Erythroblast (primary cell): ENCODE measurements at places on chromosomes 5 and 9.

DNA sequence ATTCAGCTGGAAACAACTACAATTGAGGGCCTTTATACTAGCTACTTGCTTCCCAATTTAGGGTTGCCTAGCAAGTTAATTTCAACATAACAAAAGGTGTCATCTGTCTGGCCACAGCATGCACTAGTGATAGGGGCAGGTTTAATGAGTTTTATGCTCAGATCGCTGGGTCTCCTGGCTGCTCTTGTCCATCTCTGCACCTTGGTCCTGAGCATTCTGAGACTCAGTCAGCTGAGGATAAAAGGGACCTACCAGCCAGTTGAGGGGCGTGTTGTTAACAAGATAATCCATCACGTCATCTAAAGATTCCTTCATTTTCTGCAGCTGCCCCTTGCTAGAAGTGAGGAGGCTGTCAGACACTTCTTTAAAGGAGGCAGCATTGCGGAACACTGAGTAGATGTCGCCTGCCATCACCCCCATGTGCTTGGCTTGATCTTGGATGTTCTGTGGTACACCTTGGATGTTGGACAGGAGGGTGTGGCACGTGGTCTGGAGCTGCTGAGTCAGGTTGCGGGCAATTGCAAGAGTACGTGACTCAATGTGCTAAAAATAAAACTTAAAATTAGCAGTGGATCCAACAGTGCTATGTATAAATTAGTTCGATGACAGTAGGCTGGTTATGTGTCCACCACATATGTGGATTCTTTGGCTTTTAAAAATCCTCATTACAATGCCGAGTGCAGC is 11.0 kb downstream of the PLIN2 start:
- DNase-seq, result peak; percentile 46

DNA sequence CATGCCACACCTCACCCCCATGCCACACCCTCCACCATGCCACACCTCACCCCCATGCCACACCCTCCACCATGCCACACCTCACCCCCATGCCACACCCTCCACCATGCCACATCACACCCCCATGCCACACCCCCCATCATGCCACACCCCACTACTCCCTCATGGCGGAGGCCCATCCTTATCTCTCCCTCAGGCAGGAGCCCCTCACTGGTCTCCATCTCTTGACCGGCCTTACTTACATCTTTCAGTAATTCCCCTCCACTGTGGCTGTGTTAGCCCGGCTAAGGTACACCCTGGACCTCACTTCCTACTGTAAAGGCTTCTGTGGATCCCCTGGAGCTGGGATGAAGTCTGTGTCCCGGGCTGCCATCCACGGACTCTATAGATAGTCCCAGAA is 102.0 kb downstream of the OLFM1 start:
- no peak for DNase-seq

DNA sequence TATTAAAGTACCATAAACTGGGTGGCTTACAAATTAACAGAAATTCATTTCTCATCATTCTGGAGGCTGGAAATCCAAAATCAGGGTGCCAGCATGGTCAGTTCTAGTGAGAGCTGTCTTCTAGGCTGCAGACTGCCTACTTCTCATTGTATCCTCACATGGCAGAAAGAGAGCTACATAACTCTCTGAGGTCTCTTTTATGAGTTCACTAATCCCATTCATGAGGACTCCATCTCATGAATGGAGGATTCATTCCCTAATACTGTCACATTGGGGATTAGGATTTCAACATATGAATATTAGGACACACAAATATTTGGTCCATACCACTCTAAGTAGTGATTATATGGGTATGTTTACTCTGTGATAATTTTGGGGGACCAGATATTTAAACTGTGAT is 84.0 kb downstream of the ERP44 start:
- no peak for DNase-seq

- DNase-seq, result no peak
Observed at GRCh38 chr9:90268613-90269012, 374.0 kb downstream of the DIRAS2 start.

- no peak for DNase-seq
Observed at GRCh38 chr9:92650839-92651621, 18.9 kb downstream of the IPPK start.

- DNase-seq, result peak; percentile 87
Observed at GRCh38 chr9:121992571-121993212, 100.4 kb downstream of the TTLL11 start.

GRCh38 chr5:38154615-38155204 is 103.6 kb upstream of the EGFLAM start:
- no peak for DNase-seq

DNA sequence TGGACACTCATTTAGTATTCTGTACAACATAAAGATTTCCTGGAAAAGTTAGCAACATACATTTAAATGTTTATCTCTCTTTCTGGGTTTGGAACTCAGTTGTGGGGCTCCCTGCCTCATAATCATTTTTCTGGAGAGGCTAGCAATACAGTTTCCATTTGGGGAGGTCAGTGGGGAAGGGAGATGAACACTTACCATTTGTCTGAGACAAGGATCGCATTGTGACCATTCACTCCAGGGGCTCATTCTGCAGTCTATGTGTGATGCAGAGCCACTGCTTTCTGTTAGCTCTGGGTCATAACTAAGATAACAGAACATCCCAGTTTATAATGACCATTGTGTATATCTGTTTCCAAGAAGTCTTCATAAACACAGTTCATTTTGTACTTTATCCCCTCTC is 22.4 kb downstream of the C9 start:
- DNase-seq, result no peak

DNA sequence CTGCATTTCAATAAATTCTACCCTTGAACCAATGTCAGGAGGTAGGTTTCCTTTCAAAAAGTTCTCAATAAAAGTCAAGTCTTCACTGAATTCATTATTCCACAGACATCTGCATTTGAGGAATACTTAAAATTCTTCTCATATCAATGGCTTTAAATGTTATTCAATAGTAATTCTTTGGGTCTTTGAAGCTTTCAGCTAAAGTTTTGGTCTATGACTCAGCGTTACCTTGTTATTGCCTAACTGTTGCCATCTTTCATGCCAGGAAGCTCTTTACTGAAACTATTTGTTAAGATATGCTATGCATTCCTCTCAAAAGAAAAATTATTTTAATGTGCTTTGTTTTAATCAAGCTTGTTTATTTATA is 170.5 kb downstream of the NNT start:
- DNase-seq, result peak; percentile 77

DNA sequence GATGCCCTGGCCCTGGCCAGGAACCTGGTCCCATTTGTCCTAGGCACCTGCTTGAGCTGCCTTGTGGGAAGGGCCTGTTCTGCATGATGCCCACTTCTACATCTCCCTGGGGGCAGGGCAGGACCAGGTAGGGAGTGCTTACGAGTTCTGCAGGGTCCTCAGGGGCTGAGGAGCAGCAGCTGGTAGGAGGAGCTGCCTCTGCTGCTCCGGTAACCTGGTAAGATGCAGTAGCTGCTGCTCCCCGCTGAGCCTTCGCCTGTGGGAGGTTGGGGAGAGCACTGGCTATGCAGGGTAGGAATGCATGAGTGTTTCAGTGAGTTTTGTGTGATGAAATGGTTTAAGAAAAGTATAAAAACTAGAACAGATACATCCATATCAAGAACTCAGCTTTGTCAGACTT is 13.6 kb downstream of the LRRC8A start:
- no peak for DNase-seq

- DNase-seq, result no peak
Observed at GRCh38 chr5:159038907-159039306, 60.8 kb downstream of the EBF1 start.

DNA sequence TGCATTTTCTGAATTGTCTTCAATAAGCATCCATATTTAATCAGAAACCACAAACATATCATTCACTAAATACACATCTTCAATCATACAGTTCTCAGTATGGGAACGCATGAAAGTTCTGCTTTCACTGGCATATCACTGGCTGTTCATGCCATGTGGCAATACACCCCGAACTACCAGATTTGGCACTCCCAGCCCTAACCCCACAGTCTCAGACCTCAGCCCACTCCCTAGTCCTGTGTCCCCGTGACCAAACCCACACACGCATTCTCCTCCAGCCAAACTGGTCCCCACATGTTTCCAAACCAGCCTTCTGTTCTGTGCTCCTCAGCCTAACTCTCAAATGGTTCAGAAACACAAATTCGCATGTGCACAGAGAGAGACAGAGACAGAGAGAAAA is 20.6 kb downstream of the KCNMB1 start:
- no peak for DNase-seq

GRCh38 chr9:13778631-13779030 is 499.1 kb upstream of the MPDZ start:
- no peak for DNase-seq

- no peak for DNase-seq
Observed at GRCh38 chr5:149415066-149415967, 36.2 kb upstream of the IL17B start.

GRCh38 chr5:11973469-11973868 is 69.2 kb upstream of the CTNND2 start:
- no peak for DNase-seq

DNA sequence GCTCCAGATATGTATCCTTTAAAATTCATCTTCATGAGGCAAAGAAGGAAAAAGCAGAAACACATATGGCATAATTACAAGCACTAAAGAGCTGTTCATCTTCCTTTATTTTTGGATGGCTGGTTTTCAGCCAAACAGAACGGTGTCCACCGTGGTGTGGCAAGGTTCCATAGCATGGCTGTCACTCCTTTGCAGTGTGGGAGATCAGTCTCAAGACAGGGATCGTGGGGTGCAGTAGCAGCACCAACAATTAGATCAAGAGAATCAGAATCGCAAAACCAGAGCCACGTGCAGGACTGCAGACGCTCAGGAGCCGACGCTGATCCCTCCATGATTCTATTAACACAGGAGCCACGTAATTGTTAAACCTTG is 79.5 kb downstream of the SEMA4D start:
- DNase-seq, result no peak

- no peak for DNase-seq
Observed at GRCh38 chr5:37730896-37731455, 108.9 kb downstream of the GDNF start.

GRCh38 chr9:88775559-88775958 is 215.7 kb upstream of the S1PR3 start:
- no peak for DNase-seq

DNA sequence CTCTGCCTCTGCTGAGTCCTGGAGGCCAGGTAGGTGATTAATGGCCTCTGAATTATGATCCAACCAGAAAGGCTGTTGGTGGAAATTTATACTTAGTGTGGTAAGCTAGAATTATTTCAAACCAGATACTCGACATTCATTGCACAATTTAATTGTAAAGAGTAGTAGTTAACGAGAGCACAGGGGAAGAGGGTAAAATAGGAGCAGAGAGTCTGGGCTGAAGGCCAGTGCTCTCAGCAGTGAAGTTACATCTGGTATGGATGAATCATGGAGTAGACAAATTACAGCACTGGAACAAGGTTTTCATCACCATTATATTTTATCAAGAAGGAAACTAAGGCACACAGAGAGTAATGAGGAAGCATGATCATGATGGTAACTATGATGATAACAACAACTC is 92.5 kb downstream of the TLR4 start:
- DNase-seq, result no peak

- no peak for DNase-seq
Observed at GRCh38 chr9:91659529-91660495, 236.2 kb upstream of the NFIL3 start.

- DNase-seq, result no peak
Observed at GRCh38 chr5:169554251-169554650, 29.3 kb upstream of the SPDL1 start.

GRCh38 chr5:158369241-158369640 is 510.3 kb upstream of the CLINT1 start:
- DNase-seq, result no peak

GRCh38 chr9:128497824-128498610 is 6.5 kb upstream of the GLE1 start:
- no peak for DNase-seq

DNA sequence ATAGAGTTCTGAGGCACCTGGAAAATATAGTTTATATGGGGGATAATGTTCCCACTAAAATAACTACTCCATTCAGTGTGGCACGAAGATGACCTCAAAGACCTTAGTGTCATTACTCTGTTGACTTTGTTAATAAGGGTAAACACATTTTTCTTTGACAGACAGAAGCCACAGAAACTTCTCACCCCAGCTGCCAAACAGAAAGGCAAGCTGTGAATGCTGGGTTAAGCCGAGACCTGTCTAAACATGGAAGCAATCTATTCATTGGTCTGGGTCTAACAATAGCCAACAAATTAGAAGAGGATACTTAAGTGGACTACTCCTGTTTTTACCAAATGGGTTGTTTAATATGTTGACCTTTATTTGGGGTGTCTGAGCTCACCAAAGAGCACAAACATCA is 171.4 kb downstream of the TLE1 start:
- no peak for DNase-seq

DNA sequence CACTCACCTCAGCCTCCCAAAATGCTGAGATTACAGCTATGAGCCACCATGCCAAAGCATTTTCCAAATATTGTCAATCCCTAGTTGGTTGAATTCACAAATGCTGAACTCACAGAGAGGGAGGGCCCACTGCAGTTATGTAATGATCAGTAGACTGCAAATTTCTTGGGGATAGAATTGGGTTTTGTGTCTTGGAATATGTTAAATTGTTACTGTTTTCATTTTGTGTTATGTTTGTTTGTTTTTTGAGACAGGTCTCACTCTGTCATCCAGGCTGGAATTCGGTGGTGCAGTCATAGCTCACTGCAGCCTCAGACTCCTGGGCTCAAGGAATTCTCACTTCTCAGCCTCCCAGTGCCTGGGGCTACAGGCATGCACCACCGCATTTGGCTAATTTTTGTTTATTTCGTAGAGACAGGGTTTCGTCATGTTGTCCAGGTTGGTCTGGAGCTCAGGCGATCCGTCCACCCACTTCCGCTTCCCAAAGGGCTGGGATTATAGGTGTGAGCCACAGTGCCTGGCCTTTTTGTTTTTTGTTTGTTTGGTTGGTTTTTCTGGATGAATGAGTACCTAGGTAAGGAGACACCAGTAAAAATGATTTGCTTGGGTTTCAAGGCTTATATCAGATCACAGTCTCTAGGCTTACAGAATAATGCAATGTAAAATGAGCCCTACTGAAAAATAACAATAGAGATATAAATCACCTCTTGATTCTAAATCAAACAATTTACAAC is 31.5 kb upstream of the LMNB1 start:
- no peak for DNase-seq

- DNase-seq, result no peak
Observed at GRCh38 chr9:87665505-87665904, 60.4 kb upstream of the CTSL start.

- no peak for DNase-seq
Observed at GRCh38 chr9:105510024-105510423, 47.9 kb upstream of the FKTN start.

DNA sequence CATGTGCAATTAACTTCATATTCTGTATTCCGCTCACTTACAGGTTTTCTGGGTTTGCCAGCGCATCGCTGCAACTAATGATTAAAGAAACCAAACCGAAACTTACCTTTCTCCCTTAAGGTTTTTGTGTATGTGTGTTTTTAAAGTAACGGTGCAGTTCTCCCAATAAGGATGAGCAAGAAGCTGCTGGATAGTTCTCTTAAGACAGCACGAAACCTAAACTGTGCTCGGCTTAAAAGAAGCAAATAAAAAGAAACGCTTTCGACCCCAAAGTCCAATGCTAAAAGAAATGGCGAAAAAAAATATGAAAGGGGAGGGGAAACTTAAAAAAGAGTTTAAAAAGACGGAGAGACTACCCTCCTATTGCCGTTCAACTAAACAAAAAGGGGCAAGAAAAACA is 340 bp downstream of the ELAVL2 start:
- peak; percentile 40 for DNase-seq

GRCh38 chr5:10618311-10618710 is 54.4 kb downstream of the ANKRD33B start:
- DNase-seq, result no peak
